ENCODE measurements at places on chromosomes 7 and 10.

- no peak for DNase-seq
These were observed 36.3 kb upstream of the TOMM7 start for GRCh38 chr7:22858640-22859561.

DNA sequence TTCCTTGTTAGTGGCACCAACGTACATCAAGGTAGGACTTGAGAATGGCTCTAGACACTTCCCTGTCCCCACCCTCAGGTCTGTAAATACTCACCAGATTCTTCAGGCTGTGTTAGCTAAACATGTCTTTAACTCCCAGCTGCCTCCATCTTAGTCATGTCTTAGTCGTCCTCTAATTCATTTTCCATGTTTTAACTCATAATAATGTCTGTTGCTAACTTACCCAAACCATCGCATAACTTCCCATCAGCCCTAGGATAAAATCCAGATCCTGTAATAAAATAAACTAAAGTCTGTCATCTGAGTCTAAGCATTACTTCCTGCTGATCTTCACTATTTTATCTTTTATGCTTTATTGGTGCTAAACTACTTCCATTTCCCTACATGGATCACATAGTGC lies 600.0 kb upstream of the CELF2 start:
- DNase-seq, result no peak

DNA sequence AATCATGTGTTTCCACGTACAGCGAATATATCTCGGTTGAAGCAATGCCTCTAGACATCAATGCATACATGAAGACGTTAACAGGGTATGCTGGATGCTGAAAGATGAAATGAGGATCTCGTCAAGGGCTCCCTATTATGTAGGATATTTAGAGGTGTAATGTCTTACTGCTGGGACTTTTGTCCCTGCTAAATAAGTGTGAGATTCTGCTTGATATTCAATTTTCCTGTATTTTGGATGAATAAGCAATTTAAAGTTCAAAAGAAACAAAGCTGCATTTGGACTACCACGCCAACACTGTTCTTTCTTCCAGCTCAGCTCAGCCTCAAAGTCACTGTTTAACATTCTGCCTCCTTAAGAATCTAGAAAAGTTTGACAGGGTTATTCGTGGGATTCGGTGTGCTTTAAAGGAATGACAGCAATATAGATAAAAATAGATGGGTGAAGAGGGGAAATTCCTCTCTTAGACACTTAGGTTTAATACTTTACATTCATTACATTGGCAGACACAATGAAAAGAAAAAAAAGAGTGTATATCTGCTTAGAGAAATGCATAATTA lies 110.1 kb upstream of the RHEB start:
- no peak for DNase-seq

- DNase-seq, result no peak
These were observed 1010.0 kb downstream of the XPNPEP1 start for GRCh38 chr10:108913300-108913699.

DNA sequence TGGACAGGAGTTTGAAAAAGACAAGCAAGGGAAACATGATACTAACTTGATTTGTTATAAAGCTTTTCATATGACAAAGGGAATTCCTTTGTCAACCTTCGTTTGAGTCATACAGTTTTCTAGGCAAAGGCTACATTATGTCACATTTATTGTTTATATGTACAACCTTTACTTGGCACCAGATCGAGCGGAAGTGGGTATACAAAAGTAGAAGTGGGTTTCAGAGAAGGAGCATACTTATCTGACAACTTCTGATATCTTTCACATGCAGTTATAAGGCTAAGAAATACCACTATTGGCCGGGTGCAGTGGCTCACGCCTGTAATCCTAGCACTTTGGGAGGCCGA lies 11.0 kb downstream of the STMP1 start:
- DNase-seq, result no peak

DNA sequence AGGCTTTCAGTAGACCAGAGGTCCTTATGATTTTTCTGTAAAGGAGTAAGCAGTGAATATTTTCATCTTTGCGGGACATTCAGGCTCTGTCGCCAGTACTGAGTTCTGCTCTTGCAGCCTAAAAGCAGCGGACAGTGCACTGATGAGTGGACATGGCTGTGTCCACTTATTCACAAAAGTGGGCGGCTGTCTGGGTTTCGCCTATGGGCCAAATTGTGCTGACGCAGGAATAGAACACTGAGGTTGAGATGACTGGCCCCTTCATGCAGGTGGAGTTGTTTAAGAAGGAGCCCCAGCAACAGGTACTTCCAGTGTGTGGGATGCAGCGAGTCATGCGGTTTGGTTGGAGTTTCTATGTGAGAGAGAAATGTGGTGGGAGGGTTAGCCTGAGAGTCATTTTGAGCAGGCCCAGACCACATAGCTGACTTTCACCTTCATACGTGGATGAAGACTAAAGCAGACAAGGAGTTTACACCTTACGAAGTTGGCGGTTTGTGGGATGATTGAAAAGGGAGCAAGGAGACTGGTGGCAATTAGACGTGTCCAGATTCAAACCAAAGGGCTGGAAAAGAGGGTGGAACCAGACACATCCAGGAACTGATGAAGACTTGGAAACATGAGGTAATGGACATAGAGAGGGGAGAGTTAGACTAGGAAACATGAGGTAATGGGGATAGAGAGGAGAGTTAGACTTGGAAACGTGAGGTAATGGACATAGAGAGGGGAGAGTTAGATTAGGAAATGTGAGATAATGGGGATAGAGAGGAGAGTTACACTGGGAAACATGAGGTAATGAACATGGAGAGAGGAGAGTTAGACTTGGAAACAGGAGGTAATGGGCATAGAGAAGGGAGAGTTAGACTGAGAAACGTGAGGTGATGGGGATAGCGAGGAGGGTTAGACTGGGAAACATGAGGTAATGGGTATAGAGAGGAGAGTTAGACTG lies 38.2 kb downstream of the WDR37 start:
- DNase-seq, result no peak

- DNase-seq, result no peak
These were observed 336.0 kb upstream of the IGFBP3 start for GRCh38 chr7:46256870-46257661.

DNA sequence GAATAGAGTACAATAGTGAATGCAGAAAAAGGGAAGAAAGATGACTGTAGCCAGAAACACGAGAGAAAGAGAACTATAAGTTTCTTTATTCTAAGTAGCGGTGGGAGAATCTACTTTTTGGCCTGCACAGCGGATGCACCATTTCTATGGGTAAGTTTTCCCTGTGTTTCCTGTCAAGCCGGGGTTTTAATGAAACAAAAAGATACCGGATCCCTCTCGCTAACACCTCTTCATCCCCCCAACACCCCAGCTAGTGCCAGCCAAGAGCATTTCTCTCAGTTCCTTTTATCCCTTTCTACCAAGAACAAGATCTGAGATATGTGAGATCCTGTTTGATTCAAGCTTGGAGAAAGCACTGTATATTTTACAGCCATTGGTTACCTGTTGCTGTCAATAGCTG lies 14.7 kb downstream of the PTPRZ1 start:
- no peak for DNase-seq

GRCh38 chr7:1697499-1698125 lies 27.5 kb downstream of the ELFN1 start:
- no peak for DNase-seq

GRCh38 chr10:72015841-72016240 lies 51.6 kb downstream of the CHST3 start:
- no peak for DNase-seq

GRCh38 chr10:71868192-71868697 lies 17.2 kb upstream of the PSAP start:
- DNase-seq, result no peak

DNA sequence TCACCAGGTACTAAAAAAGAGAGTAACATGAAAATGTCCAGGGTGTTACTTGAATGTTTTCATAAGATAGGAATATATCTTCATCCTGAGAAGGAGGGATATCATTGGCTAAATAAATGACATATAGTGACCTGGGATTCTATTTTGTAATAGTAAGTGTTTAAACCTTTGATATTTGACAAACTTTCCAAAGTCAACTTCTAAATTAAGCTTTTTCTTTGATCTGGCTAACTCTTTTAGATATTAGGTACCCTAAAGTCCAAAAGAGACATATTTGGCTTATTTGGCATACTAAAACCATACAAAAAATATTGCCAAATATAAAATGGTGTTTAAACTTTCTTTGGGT lies 22.4 kb upstream of the CREB3L2 start:
- no peak for DNase-seq

GRCh38 chr7:95871075-95871848 lies 98.9 kb downstream of the DYNC1I1 start:
- DNase-seq, result peak; percentile 60

DNA sequence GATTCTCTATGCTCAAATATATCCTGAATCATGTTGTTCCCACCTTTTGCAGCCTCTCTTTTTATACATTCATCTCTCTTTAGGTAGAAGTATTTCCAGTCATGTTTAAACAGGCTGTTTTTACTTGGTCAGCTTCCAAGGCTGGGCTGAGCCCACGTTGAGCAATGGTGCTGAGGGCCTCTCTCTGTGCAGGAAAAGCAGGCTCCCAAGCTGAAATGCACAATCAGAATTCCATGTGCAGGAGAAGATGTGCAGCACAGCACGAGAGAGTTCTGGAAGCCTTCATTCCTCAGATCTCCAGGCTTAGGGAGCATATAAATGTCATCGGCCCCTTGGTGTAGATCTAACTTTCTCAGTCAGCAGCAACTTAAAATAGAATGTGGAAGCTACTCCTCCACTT lies 588.5 kb downstream of the TNS3 start:
- no peak for DNase-seq

DNA sequence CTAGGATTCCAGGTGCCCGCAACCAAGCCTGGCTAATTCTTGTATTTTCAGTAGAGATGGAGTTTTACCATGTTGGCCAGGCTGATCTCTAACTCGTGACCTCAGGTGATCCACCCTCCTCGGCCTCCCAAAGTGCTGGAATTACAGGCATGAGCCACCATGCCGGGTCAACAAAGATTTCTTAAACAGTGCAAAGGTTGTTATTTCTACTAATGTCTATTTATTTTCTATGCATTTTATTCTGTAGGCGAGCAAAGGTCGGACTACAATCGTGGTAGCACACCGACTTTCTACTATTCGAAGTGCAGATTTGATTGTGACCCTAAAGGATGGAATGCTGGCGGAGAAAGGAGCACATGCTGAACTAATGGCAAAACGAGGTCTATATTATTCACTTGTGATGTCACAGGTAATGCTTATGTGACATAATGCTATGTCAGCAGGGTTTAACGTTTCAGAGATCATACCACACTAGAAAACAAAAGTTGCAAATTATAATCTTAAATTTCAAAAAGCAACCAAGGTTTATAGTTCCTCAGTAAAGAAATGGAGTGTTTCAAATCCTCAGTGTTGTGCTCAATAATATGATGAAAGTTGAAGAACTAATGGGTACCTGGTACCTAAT lies 65.9 kb downstream of the ABCB5 start:
- DNase-seq, result no peak

GRCh38 chr10:3402187-3402751 lies 229.7 kb upstream of the PITRM1 start:
- no peak for DNase-seq

DNA sequence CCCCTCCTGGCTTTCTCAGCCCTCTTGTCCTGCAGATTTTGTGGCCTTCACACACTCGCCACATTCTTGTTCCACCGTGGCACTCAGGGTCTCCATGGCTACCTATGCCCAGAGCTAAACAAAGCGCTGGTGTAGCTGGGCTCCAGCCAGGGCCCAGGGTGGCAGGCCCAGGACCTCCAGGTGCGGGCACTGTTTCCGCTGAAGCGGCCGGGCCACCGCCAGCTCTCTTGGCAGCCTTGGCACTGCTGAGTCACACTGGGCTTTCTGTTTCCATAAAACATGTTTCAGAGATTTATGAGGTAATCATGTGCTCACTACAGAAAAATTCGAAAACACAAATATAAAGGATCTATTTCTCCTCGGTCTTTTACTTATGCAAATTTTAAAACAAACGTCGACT lies 51.3 kb downstream of the AOC1 start:
- DNase-seq, result no peak

DNA sequence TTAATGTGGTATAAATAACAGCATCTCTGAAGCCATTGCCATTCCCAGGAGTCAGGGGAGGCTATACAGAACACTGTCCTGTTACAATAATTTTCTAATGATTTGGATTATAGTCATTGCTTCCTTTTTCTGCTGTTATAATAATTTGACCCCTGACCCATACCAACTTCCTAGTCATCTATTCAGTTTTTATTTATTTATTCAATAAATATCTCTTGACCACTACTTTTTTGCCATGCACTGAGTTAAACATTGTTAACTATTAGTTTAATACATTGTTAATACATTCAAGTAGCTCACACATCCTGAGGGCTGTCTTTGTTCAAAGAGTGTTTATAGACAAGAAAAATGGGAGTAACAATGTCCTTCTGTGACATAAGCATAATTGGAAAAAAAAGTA lies 235.5 kb upstream of the MEOX2 start:
- no peak for DNase-seq

- DNase-seq, result no peak
These were observed 178.7 kb downstream of the DNAJB6 start for GRCh38 chr7:157515342-157516041.

GRCh38 chr10:116097239-116097784 lies 175.7 kb downstream of the GFRA1 start:
- no peak for DNase-seq

DNA sequence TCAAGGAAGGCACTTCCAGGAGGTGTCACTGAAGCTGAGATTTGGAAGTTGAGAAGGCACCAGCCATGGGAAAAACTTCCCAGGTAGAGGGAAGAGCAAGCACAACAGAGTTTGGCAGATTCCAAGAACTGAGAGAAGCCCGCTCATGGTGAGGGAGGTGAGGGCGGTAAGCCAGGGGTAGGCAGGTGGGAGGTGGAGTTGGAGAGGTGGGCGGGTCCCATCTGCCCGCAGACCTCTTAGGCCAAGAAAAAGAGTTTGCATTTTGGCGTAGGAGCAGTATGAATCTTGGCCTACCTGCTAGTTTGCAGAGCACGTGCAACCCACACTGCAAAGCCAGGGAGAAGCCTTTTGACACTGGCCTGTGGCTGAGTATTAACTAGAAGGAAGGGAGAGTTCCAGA lies 18.8 kb downstream of the FRMPD2 start:
- no peak for DNase-seq

DNA sequence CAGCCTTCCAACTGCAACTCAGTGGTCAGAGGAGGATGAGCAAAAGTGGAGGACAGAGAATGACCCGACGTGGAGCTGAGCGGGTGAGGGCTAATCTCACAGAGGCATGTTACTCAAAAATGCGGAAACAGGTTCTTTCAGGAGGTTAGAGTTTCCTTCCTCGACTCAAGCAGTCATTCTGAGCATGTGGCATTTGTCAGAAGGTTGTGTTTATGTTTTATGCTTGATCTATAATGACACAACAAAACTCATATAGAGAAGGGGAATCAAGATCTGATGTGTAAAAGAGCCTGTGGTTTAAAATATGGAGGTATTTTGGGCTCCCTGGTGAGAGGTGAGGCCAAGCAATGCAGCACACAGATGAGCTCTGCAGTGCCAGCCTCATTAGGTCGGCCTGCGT lies 311.4 kb downstream of the ADARB2 start:
- DNase-seq, result no peak

DNA sequence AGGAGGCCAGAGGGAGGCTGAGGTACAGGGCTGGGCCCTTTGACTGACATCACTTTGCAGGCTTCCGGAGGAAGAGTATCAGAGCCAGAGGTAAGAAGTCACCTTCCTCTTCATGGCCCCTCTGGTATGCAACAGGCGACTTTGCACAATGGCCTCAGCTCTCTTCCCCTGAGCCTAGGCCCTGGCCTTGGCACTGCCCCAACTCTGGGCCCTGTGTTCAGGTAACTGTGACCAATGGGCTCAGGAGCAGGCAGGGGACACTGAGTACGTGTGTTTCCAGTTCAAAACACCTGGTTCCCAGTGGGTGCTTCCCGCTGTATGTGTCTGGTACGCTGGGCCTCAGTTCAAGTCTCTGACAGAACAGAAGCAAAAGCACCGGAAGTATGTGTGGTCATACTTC lies 12.1 kb upstream of the PAX2 start:
- no peak for DNase-seq

All from NCI-H187 treated with DMSO at 0.1 percent for 48 hours (cell line).